HT1080 (cell line): ENCODE measurements at places on chromosomes 11 and 22.

- no peak for DNase-seq
Observed at GRCh38 chr11:61058583-61059259, 43.6 kb upstream of the CD5 start.

DNA sequence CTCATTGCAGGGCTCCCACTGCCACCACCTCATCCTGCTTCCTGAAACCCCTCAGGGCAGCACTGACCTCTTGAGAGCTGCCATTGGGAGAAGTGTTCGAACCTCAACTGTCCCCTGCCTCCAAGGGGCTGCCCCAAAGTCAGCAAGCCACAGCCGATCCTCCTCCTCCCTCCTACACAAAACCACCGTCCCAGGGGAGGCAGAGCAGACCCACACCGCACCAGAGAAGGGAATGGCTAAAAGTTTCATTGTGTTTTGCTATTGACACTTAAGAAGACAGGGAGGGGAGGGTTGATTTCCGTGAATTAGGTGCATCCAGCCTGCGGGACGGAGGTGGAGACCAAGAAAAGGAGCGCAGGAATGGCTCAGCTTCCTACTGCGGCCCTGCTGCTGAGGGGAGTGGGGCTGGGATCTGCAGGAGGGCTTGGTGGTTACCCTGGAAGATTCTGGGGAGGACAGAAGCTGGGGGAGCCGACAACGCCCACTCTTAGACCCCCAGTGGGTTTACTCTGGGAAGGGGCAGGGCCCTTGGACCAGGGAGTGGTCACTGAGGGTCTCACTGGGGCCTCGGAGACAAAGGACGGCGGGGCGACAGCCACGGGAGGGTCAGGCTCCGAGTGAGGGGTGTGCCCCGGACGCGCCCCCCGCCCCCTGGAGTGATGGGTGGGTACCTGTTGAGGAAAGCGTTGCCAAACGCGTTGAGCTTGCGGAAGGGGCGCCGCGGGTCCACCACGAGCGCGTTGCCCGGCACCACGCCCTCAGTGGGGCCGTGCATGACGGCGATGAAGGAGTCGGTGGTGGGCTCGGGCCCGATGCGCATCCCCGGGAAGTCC, 815 bp downstream of the EHD1 start:
- no peak for DNase-seq

DNA sequence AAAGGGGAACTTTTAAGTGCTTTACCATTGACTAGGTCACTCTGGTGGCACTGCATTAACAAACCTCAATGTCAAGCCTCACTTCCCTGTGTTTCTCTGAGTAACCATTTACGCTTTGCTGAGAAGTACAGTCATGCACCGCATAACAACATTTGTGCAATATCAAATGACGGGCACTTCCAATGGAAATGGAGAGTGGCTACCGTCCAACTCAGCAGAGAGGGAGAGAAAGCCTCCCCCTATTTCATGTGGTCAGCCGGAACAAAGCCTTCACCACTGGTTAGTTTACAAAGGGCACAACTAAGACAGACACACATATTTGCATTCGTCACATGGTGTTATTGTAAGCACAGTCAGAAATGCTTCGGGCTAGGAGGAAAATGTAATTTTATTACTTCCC, 117.3 kb downstream of the RASSF10 start:
- peak; percentile 97 for DNase-seq

- no peak for DNase-seq
Observed at GRCh38 chr11:116939499-116939898, 102.1 kb upstream of the APOA1 start.

DNA sequence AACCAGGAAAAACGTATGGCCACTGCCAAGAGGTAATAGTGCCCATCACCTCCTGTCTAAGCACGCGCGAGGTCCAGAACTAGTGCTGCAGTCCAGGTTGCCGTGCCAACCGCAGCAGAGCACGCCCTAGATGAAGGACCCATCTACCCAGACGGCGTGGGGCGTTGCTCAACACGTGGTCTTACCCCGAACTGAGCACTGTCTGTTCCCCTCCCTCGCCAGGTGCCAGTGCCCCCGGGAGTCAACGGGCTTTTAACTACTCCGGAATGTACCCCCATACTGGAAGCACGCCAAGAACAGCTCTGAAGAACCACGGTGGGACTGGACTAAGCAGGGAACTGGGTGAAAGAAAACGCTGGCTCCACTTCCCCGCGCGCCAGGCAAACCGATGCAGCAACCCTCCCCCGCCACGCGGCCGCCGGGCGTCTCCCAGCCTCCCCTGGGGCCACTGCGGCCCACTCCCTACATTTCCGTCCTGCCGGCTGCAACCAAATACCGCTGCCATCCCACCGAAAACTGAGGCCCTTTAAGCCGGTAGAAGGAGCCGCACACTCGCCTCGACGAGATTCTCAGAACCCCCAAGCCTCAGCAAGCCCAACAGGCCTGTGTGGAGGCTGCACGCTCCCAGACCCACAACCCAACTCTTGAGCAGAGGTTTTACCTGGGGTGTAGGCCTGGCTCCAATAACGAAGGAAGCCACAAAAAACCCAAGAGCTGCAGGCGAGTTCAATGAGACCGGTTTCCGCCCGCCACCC, at the start of gene HSPA8:
Gene HSPA8, minus strand, starts transcription at position 734 of the 755 bp plus-strand sequence. CDS start 812 bp downstream, outside the sequence.
- DNase-seq, result peak; percentile 77
